ENCODE measurements at places on chromosomes 13 and 19. TPM values are rescaled to one million over a fixed set of nuclear protein-coding genes. Genes with fewer than 3 reads are reported as not detected.

Gene C13orf42
- not detected for total RNA-seq

Gene GPC6
- total RNA-seq: 4.9 TPM

Gene SMIM44
- not detected for total RNA-seq

Gene NUP58
- 35.0 TPM for total RNA-seq

Gene TMPRSS9
- total RNA-seq: under 0.01 TPM

Gene ZNF749
- total RNA-seq: 8.5 TPM

Gene C19orf85
- total RNA-seq: not detected

Gene CEACAM4
- total RNA-seq: 1.8 TPM

Gene DENND1C
- 1.3 TPM for total RNA-seq

Gene CACNG7
- not detected for total RNA-seq

Gene POU4F1
- total RNA-seq: not detected

Gene LYPD4
- not detected for total RNA-seq

Gene COX6B1
- 391 TPM for total RNA-seq

Gene PSG7
- total RNA-seq: not detected

Gene GARIN5A
- 1.3 TPM for total RNA-seq

Gene CGB1
- total RNA-seq: not detected

Gene SLC7A9
- 0.33 TPM for total RNA-seq

Gene ZNF724
- total RNA-seq: 3.5 TPM

Gene POSTN
- total RNA-seq: 20.1 TPM

Gene SELENOV
- not detected for total RNA-seq

Gene CBY2
- not detected for total RNA-seq

Gene MEIOSIN
- not detected for total RNA-seq

Gene CALR3
- total RNA-seq: not detected

Gene VSTM1
- not detected for total RNA-seq

Gene TEKTIP1
- total RNA-seq: not detected

Gene RFPL4A
- not detected for total RNA-seq

Gene KLK13
- total RNA-seq: not detected

Gene ZNF865
- total RNA-seq: 3.9 TPM
